ENCODE measurements at places on chromosomes 7 and 10.

- DNase-seq = no peak
These were observed 1.2 kb upstream of the PLCE1 start for GRCh38 chr10:93992400-93993030.

DNA sequence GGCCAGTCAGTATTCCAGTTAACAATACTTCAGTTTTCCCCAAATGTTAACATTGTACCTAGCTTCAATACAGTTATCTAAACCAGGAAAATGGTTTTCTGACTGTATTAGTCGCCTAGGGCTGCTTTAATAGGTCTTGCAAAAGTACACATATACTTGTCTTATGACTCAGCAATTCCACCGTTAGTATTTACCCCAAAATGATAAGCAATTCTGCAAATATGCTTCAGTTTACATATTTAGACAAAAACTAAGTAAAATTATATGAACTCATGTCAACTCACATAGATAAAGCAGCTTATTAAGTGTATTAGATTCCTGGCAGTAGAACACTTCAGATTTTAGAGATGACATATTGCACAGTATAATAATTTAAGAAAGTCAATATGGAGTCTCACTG lies 363.3 kb downstream of the ARL4A start:
- no peak for DNase-seq

DNA sequence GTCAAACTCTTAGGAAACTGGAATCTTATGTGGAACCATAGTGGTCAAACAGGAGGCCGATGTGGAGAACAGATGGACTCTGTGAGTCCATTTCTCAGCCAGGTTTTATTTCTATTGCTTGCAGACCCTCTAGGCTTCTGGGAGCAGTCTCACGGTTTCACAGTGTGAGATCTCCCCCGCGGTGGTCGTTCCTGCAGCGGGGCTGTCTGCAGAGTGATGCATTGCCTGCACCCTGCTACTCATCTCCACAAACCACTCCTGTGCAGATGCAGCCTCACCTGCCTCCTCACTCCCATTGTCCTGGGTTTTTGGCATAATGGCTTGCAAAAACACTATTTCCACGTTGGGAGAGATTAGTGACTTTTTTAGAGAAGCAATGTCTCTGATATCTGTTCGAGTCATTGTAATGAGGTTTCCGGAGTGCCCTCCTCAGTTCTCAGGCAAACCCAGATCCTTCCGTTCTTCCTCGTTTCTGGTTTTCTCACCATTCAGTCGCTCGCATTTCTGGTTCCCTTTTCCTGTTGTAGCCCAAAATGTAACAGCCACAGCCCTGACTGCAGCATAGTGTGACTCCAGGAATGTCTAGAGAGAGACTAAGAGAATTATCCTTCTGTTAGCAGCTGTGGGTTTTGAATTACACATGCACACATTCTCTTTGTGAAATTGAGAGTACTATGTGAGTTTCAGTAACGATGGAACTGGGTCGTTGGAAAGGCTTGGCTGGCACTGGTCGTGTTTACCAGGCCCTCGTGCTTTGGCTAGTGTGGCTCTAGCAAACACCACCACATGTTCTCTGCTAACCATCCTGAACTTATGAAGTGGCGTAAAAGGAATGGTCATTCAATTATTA lies 30.2 kb downstream of the ACADSB start:
- no peak for DNase-seq

- no peak for DNase-seq
These were observed 10.5 kb downstream of the PLXDC2 start for GRCh38 chr10:19826712-19827111.

DNA sequence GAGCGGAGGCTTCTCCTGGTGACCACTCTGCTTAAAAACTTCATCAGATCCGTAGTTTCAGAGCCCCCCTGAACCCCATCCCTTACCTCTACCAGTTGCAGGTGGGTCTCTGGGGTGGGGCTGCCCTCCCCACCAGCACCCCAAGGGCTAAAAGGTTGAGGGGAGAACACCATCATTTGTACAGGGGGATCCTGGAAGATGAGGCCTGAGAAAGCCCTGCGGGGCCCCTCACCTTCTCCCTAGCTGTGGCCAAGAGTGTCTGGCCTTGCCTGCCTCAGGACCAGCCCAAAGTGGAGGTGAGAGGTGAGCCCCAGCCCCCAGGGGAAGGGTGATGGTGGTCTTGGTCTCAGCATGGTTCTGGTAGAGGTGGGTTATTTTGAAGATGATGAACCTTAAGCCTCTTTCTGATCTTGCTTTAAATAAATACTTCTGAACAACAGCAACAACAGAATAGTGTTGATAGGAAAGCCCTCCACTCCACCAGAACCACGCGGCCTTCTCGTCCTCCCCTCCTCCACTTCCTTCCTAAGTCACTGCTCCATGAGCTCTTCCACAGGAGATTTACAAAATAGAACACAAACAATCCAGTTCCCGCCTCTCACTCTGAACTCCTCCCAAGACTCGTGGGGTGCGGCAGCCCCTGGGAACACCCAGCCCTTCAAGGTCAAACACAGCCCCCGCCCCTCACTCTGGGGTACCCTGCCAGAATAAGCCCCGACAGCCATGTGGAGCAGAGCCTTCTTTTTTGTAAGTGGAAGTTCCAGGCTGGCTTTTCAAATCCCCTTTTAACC lies 169.1 kb downstream of the EGFR start:
- no peak for DNase-seq
